ENCODE measurements at places on chromosomes 12 and 14.

GRCh38 chr12:38282886-38283285, 33.7 kb upstream of the ALG10B start:
- DNase-seq: no peak

- DNase-seq: peak; percentile 34
Observed at GRCh38 chr12:69330475-69331473, 17.4 kb upstream of the LYZ start.

DNA sequence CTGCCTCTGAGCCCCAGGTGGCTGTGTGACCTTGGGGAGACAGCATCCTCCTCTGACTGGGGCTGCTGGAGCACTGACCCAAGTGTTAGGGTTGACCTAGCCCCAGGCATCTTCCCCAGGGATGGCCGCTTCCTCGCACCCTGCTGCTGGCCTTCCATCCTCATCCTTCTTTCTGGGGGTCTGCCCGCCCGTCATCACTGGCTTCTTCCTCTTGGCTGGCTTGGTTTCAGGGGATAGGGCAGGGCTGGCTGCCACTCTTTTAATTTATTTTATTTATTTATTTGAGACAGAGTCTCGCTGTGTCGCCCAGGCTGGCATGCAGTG, 3.5 kb downstream of the TEDC1 start:
- no peak for DNase-seq

DNA sequence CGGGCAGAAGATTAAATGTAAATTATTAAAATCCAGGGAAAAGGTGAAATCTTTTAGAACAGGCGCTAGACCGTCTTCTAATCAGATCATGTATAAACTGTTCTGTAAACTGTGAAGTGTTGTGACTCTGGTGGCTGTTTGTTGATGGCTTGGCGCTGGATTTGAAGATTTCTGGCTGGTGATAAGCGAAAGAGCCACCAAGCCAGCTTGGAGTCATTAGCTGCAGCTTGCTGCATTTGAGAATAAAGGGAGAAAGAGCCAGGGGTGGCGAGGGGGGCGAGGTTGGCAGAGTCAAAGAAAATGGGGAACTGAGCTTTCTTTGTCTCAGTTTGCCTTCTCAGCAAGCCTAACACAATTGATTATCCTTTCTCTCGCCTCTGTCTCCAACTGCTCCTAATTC, 8.0 kb downstream of the SYNDIG1L start:
- no peak for DNase-seq

- DNase-seq: peak; percentile 46
Observed at GRCh38 chr12:102958073-102958829, 777 bp downstream of the ASCL1 start.

GRCh38 chr14:27916326-27916725, 850.3 kb upstream of the FOXG1 start:
- DNase-seq: no peak

DNA sequence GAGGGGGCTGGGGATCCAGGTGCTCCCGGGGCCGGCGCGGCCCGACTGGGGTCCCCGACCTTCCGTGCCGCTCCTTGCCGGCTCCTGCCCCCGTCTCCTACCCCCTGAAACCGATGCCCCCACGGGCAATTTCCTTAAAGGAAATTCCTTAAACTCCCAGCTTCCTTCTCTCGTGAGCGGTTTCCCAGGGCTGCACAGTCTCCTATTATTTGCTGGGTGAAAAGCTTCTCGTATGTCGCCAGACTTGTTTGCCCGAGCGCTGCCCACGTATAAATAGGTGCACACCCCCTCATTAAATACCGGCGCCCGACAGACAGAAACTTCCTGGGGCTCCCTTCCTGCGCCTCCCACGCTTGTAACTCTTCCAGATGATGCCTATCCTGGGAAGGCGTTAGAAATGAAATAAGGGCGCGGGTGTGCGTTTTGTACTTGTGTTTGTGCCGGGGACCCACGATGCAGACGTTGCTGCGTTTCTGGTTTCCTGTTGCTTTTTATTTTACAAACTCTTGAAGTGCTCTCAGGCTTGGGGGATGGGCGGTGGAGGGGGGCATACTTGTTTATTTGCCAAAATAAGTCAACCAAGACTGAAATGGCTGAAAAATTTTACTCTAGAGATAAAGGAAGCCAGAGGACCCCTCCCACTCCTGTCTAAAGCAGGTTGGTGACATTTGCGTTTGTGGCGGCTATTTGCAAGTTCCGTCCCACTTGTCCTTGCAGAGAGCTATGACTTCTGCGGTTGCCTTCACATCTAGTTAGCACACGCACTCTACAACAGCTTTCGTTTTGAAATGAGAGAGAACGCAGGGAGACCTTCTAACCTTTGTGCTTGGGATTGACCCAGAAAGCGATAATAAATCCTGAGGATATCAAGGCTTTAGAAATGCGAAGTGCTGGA, 1.0 kb downstream of the HIP1R start:
- DNase-seq: peak; percentile 55

GRCh38 chr12:14422516-14423230, 57.2 kb downstream of the ATF7IP start:
- no peak for DNase-seq

DNA sequence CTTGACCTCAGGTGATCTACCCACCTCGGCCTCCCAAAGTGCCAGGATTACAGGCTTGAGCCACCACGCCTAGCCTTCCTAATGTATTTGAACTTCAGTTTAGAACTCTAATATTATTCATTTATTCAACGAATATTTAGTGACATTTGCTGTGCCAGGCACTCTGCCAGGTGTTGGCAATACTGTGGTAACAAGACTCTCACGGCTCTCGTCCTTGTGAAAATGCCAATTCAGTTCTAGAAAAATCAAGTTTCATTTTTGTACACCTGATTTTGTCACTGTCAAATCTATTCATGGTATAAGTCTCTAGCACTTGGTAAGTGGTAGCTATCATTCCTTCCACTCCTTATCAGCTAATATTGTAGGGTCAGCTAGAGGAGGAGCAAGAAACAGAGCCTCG, 6.3 kb upstream of the PWP1 start:
- no peak for DNase-seq

DNA sequence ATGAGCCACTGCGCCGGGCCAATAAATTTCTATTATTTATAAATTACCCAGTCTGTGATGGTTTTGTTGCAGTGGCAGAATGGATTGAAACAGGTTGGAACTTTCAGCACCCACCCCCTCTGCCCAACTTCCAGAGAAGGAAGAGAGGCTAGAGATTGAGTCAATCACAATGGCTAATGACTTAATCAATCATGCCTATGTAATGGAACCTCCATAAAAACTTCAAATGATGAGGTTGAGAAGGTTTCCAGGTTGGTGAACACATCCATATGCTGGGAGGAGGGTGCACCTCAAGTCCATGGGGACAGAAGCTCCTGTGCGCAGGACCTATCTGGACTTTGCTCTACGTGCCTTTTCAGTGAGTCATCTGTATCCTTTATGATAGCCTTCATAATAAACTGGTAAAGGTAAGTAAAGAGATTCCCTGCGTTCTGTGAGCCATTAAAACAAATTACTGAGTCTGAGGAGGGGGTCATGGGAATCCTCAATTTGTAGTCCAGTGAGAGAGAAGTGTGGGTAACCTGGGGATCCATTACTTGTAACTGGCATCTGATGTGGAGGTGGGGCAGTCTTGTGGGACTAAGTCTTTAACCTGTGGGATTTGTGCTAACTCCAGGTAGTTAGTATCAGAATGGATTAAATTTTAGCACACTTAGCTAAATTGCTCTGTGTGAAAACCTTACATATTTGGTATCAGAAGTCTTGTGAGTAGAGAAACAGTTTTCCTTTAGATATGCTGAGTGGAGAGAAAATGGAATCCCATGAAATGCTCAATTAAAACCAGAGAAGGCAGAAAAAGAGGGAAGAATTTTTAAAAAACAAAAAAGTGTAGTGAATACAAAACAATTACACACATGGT, 11.7 kb upstream of the NGDN start:
- DNase-seq: no peak

GRCh38 chr12:84355561-84355960, 557.0 kb downstream of the SLC6A15 start:
- DNase-seq: no peak

DNA sequence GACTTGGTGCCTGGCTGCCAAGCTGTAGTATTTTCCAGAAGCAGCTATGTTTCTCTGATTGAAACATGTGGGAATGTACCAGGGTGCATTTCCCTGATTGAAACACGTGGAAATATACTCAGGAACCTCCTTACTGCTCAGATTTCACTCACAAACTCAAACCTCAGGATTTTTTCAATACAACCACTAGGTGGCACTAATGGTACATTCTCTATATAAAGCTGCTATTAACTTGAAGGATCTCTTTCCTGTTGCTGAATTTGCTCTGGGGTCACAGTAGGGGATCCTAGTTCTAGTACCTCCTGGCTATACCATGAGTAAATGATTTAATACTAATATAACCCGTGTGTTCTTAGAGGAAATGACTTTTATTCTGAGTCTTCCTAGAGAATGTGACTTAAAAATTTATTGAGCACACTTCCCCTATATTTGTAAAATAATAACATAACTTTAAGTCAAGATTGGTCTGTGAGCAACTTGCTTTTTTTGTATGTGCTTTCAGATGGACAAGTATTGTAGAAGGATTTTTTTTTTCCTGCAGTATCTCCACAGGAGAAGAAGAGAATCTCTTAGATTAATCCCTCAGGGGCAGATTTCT, 173.8 kb upstream of the MIS18BP1 start:
- no peak for DNase-seq

DNA sequence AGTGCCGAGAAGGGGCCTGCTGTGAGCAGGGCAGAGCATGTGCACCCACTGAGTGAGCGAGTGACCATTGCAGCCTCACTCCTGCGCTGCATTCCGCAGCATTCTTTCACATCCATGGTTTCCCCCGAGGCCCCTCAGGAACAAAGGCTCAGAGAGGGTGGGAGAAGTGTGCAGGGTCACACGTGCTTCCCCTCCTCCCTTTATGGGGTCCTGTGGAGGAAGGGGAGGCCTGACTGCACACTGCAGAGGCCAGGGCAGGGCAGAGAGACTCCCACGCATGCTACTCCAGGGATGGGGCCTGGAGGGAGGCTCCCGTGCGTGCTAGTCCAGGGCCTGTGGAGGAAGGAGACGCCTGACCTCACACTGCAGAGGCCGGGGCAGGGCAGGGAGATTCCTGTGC, 63.2 kb downstream of the DIO3 start:
- no peak for DNase-seq

DNA sequence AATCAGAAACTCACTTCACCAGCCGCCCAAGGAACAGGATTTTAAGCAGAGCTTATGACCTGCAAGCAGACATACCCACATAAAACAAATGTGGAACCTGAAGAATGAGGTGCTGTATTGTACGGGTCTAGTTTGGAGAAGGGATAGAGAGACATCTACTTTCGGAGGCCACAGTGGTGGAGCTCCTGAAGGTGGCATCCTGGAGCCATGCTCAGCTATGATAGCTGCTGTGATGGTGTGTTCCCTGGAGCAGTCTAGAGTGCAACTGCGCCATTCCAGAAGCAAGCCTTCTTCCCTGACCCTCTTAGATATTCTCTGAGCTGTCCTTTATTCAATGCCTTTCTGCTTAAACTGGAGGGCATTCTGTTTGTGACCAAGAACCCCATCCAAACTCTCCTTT, 402.6 kb downstream of the FUT8 start:
- DNase-seq: no peak

- DNase-seq: no peak
Observed at GRCh38 chr12:5166976-5167375, 123.3 kb downstream of the KCNA5 start.

- no peak for DNase-seq
Observed at GRCh38 chr12:81957631-81958030, 198.5 kb upstream of the PPFIA2 start.

- no peak for DNase-seq
Observed at GRCh38 chr12:18270958-18271460, 9.7 kb downstream of the PIK3C2G start.

DNA sequence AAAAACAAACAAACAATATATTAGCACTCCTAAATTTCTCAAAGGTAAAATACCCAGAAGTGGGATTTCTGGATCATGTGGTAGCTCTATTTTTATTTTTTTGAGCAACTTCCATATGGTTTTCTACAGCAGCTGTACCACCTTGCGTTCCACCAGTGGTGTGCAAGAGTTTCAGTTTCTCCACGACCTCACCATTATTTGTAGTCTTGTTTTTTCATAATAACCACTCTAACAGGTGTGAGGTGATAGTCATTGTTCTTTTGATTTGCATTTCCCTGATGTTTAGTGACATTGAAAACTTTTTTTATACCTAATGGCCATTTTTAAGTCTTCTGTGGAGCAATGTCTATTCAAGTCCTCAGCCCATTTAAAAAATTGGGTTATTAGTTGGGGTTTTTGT, 127.3 kb upstream of the SLC38A2 start:
- no peak for DNase-seq

GRCh38 chr14:78933166-78933565, 763.0 kb downstream of the NRXN3 start:
- no peak for DNase-seq

GRCh38 chr14:52735921-52736489, 6.0 kb downstream of the STYX start:
- DNase-seq: no peak

GRCh38 chr12:92495108-92495507, 207.7 kb upstream of the PLEKHG7 start:
- no peak for DNase-seq

DNA sequence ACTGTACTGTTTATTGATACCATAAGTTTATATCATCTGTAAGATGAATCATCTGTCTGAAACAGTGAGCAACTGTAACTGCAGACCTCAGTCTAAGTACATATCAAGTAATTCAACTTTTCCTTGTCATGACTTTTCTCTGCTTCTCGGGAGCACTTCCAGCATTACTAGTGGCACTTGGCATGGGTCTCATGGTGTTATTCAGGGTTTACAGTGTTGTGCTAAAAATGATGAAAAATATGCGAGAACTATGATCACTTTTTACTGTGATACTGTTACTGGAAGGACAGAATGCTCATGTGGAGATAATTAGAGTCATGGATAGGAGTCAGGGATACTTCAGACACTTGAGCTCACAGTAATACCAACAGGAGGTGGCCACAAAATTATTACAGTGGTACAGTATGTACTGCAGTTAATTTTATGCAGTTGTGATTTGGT, 8.3 kb downstream of the KTN1 start:
- DNase-seq: no peak

GRCh38 chr12:52230364-52231281, 2.4 kb upstream of the KRT7 start:
- DNase-seq: no peak

GRCh38 chr14:76456891-76457586, 81.1 kb downstream of the ESRRB start:
- no peak for DNase-seq

DNA sequence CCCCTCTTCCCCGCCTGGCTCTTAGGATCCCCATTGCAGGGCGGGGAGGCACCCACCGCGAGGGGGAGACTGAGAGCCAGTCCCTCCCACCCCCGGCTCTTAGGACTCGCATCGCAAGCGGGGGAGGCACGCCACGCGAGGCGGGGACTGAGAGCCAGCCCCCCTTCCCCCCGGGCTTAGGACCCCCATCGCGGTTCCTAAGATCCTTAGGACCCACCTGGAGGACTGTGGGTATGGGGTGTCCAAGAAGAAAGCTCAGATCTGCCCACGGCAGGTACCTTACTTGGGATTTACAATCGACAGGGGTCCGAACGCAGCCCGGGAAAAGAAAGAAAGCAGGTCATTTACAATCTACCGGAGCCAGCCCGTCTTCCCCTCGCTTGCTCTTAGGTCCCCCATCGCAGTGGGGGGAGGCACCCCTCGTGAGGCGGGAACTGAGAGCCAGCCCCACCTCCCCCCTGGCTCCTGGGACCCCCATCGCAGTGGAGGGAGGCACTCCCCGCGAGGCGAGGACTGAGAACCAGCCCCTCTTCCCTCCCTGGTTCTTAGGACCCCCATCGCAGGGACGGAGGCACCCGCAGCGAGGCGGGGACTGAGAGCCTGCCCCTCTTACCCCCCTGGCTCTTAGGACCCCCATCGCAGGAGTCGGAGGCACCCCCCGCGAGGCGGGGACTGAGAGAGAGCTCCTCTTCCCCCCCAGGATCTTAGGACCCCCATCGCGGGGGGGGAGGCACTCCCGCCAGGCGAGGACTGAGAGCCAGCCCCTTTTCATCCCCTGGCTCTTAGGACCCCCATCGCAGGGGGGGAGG, 43.7 kb downstream of the DDX11 start:
- peak; percentile 63 for DNase-seq
